ENCODE measurements at places on chromosomes 11 and 22. TPM values are rescaled to one million over a fixed set of nuclear protein-coding genes. Genes with fewer than 3 reads are reported as not detected.

The HPX gene
- not detected for total RNA-seq

The VSIG10L2 gene
- total RNA-seq, result not detected

The APOL1 gene
- total RNA-seq, result 17.1 TPM

The HORMAD2 gene
- total RNA-seq, result not detected

The IZUMO1R gene
- total RNA-seq, result not detected

The VSTM5 gene
- total RNA-seq, result not detected

The NXPE2 gene
- not detected for total RNA-seq

The TRPC6 gene
- not detected for total RNA-seq

The FGF3 gene
- total RNA-seq, result not detected

The XKR3 gene
- not detected for total RNA-seq

The CRYBA4 gene
- total RNA-seq, result not detected

The PRR33 gene
- total RNA-seq, result 0.20 TPM

Measured in activated CD8-positive, alpha-beta T cell treated with anti-CD3 and anti-CD28 coated beads for 36 hours (primary cell).